Stimulated activated CD8-positive, alpha-beta memory T cell treated with anti-CD3 and anti-CD28 coated beads, Interleukin-4, amount 100 ng/mL, for 1 hour (primary cell): ENCODE measurements at places on chromosomes 4 and X.

GRCh38 chr4:161881370-161881769 is 282.4 kb downstream of the FSTL5 start:
- no peak for DNase-seq

DNA sequence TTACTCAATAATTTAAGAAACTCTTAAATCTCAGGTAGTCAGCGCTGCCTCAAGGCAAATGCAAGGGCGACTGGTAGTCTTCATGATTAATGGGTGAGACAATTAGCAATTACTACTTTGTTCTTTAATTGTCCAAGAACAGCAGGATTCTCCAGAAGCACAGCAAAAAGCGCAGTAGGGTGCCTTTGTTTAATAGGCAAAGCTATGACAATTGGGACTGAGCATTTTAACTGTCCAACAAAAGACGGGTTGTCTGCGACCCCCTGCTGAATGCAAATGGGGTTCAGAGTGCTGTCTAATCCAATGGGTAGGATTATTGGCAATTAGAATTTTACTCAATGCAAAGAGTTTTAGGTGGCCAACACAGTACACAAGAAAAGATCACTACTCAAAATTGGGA is 286.1 kb downstream of the CHIC1 start:
- no peak for DNase-seq

DNA sequence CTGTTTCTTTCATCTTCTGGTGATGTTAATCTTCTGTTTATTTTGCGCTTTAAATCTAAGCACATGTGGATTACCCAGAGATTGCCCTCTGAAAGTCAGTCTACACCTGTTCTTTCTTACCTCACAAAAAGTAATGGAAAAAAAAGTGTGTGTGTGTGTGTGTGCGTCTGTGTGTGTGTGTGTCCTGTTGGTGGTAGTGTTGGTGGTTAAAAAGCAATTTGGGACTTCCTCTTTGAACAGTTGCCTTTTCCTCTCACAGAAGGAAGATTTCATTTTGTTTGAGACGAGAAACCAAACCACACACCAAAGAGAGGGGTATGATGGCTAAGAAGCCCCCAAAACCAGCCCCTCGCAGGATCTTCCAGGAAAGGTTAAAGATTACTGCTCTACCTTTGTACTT is at the start of gene STAP1:
STAP1 (plus strand) TSS at position 235 of the 400 bp plus-strand sequence; CDS start at position 318, 83 bp downstream.
- DNase-seq, result no peak

DNA sequence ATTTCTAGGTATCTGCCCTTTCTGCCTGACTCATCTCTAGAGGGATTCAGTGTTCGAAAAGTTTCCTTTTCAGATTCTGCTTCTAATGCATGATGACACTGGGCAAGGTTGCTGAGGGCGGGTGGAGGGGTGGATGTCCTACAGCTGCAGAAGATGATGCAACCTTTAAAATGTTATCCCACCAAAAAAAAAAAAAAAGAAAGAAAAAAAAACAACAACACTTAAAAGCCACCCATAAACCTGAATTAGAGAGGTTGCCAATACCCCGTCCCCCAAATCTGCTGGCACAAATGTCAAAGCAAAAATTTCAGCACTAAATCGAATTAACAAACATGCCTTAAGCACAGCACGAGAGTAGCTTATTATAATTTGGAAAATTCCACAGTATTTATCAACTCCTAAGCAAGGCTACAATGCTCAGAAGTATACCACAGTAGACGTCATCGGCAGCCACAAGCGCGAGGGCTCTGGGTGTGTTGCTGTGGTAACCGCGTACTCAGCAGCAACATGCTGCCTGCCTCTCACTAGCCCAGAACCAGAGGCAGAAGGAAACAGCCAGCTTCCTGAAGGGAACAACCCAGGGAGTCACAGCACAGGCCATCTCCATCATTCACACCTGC is 167.5 kb upstream of the MAP3K15 start:
- peak; percentile 30 for DNase-seq

GRCh38 chrX:104564921-104565703 is 887 bp upstream of the IL1RAPL2 start:
- no peak for DNase-seq

- DNase-seq, result no peak
Measured at GRCh38 chrX:97842468-97843199, 958.9 kb downstream of the RPA4 start.

- no peak for DNase-seq
Measured at GRCh38 chr4:145815027-145815612, 123.5 kb downstream of the ZNF827 start.

DNA sequence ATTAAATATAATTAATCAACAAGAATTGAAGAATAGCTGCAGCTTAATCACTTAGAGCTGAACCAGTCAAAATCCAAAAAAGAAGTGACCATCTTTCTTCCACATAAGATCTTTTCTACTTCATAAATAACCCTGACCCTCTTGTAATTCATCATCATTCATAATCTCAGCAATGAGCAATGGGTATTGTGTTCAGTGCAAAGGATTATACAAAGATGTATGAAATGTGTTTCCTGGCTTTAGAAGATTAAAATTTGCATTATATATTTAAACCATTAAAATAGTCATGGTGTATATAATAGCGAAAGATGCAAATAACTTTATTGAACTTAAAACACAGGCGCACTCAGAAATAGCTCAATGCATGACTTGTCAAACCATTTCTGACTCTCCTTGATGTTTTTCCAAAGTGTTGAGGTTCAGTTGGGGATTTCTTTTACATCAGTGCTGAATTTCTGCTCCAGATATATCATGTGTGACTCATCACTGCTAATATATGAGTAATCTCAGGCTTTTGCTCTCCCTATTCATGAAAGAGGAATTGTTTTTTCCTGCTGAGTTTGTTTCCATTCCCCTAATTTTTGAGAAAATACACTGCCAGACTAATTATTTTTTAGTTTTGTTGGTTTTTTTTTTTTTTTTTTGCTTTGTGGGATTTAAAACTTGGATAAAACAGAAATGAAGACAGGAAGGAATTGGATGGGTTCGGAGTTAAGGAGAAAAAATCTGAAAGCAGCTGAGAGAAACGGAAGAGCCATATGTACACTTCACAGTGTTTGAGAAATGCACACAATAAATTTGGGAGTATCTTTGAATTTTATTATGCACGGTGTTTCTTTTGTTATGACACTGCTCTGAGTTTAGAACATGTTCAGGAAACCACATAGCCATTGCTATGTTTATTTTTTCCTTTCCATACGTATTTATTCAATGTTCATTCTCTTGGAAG is 290.1 kb upstream of the PCDH7 start:
- no peak for DNase-seq

- DNase-seq, result no peak
Measured at GRCh38 chrX:45735571-45735970, 534.9 kb upstream of the DIPK2B start.

DNA sequence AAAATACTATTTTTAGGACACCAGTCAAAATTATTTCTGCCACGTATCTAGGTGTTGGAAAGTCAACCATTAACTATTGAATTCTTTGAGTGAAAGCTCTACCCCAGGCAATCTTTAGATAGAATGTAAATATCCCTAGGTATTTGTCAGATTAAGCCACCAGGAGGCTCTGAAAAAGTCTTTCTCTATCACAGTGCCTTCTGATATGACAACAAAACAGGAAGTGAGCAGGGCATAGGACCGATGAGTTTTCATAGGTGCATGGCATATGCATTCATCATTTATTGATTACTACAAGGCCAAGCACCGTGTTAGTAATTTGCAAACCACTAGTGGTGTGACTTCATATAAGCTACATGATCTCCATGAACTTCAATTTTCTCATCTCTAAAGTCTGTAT is 333.6 kb upstream of the F9 start:
- no peak for DNase-seq

- DNase-seq, result no peak
Measured at GRCh38 chrX:123818243-123818642, 41.6 kb upstream of the XIAP start.

- no peak for DNase-seq
Measured at GRCh38 chr4:120156120-120156718, 89.6 kb upstream of the MAD2L1 start.

DNA sequence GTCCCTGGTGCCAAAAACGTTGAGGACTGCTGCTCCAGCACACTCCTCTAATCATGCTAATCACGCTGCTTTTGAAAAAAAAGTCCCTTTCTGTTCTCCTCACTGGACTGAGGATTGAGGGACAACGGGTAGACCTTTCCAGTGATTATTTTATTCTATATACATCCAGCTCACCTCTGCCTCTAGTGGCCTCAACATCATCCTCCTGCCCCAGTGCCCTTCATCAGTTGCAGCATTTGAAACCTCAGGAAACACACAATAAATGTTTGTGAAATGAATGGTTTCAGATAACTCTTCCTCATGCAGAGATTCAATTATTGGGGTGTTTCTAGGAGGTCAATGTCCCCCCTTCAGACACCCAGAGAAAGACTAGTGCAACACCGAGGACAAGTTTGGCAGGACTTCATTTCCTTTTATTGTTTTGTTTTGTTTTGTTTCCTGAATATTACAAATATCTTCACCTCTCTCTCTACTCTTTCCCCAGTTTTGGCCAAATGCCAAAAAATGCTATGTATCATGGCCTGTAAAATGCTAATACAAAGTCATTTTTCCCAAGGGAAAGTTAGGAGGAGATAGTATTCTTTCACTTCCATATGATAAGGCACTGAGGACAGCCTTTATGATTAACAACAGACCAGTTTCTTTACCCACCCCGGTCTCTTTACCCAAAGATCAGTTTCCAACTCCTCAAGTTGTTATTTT is 460.1 kb upstream of the SLIT2 start:
- no peak for DNase-seq

GRCh38 chr4:2285613-2286381 is 23.9 kb upstream of the MXD4 start:
- DNase-seq, result no peak

GRCh38 chr4:22486276-22486675 is 29.6 kb downstream of the ADGRA3 start:
- DNase-seq, result no peak

DNA sequence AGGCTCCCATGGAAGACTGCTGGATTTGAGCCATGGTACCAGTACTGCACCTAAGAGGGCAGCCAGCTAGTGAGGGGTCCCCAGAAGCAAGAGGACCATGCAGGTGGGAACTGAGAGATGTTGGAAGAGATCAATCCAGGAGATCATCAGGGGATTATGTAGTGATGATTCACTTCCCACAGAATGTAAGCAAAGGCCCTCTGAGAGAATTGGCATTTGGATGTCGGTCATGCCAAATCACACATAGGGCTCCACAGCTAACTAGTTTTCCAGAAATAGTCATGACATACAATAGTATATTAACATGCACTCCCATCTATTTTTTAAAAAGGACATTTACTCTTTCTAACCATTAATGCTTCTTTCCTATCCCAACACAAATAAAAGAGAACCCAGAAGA is 112.5 kb downstream of the RASGEF1B start:
- no peak for DNase-seq

DNA sequence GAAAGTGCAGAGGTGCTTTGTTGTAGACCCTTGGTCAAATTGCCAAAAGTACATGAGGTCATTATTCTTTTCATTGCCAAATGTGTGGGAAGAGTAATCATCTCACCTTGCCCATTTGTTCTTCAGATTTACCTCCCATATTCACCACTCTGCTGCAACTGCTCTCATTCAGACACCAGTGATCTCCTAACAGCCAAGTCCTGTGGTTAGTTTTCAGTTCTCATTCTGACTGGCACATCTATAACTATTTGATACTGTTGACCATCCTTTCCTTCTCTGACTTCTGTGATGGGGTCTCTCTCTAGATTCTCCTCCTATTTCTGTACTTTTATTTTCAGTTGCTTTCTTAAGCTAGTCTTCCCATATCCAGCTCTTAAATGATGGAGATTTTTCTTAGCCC is 39.8 kb downstream of the GRIA3 start:
- no peak for DNase-seq

DNA sequence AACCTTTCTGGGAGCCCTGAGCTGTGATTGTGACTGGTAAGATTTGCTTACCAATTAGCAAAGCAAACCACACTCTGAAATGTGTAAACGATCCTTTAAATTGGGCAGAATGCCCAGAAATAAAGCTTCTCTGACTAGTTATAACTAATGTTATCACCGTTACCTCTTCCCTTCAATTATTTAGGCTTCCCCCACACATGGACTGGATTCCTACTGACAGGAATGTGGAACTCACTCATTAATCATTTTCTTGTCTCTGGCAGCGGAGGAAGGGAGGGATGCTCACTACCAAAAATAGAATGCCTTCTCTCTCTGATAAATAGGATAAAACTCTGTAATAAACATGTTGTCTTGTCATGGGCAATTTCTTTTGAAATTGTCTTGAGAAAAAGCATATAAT is 25.3 kb upstream of the NWD2 start:
- DNase-seq, result no peak

GRCh38 chr4:180372691-180373090 is 1870.5 kb upstream of the TENM3 start:
- no peak for DNase-seq
